ENCODE measurements at places on chromosomes 12 and 14.

DNA sequence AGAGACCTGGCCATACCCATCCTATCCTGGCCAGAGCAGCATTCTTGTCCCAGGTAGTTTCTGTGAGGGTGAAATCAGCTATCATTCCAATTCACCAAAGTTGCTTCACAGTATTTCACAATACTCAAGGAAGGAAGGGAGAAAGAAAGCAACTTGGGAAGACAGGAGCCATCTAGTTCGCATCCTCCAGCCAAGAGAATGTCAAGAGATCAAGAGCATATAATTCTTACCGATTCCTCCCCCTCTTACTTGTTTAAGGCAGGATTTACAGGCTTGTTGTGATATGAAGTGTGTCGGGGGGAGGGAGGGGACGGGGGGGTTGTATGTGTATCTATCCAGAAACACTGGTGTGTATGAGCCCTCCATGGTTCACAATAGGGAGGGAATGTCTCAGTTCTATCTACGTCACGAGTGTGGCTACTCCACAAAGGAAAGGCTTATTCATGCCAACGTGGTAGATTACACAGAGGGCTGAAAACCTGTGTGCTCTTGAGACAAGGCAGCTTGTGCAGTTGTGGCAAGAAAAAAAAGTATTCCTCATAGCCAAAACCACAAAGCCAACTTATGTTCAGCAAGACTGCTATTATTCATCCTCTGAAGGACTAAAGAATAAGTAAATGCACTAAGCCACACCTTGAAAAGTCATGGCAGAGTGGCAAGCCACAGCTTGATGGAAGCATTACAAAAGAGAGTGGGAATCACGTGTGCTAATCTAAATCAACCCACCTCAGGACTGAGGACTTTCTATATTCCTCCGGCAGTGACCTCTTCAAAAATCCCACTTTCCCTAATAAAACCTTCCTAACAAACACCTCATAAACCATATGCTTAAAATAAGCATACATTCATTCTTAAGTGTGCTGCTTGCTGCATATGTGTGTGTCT lies 35.0 kb downstream of the CORO1C start:
- no peak for DNase-seq

DNA sequence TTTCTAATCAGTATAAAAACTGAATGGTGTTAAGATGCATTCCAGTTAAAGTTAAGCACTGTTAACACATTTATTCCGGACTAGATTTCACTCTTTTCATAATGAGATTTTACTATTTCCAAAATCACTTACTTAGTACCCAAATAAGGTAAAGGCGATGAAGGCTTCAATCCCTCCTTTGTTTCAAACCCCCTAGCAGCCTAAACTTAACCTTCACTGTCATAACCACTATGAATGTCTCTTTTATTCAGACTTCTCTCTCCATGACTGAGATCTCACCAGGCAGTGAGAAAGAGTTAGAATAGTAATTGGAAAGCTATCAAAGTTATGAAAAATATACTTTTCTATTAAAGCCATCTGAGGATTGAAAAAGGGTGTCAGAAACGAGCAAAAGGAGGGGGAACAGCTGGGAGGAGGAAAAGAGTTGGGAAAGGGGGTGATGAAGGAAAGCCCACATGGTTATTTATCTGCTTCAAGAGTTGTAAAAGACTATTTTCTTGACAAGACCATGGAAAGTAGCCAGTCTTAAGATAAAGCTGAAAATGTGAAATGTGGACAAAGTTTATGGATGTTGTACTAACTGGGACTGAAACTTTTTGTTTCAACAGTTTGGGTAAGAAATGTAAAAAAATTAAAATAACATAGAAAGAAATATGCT lies 11.7 kb downstream of the EPS8 start:
- no peak for DNase-seq

- DNase-seq = no peak
Observed at GRCh38 chr14:30064454-30064853, 136.8 kb upstream of the PRKD1 start.

DNA sequence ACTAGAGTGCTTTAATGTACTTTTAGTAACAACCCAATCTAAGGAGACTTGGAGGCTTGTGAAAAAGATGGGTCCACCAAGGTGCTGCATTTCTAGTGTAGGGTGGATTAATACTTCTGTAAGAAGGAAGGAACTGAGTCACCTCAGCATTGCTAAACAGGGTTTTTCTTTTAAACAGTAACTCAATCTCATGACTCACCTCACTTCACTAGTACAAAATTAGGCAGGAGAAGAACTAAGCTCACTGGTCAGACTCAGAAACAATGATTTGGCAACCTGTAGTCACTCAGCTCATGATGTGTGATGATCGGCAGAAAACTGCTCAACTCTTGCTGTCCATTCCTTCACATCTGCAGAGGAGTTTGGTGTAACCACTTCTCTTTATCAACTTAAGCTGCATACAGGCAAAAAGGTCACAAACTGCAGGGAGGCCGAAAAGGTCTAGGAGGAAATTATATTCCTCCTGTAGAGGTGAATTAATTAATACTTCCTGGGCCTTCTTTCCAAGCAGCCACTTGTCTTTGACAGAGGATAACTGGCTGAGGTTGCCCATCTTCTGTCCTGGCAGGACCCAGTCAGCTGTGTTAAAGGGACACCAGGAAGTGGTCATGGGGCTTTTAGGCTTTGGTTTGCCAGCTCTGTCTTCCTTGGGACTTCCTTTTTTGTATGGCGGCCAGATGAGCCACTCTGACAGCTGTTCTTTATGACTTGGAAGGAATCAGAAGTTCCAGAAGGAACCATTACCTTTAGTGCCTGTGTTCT lies 466.9 kb downstream of the FUT8 start:
- no peak for DNase-seq

- DNase-seq = no peak
Observed at GRCh38 chr12:31016057-31016456, 57.6 kb upstream of the DDX11 start.

DNA sequence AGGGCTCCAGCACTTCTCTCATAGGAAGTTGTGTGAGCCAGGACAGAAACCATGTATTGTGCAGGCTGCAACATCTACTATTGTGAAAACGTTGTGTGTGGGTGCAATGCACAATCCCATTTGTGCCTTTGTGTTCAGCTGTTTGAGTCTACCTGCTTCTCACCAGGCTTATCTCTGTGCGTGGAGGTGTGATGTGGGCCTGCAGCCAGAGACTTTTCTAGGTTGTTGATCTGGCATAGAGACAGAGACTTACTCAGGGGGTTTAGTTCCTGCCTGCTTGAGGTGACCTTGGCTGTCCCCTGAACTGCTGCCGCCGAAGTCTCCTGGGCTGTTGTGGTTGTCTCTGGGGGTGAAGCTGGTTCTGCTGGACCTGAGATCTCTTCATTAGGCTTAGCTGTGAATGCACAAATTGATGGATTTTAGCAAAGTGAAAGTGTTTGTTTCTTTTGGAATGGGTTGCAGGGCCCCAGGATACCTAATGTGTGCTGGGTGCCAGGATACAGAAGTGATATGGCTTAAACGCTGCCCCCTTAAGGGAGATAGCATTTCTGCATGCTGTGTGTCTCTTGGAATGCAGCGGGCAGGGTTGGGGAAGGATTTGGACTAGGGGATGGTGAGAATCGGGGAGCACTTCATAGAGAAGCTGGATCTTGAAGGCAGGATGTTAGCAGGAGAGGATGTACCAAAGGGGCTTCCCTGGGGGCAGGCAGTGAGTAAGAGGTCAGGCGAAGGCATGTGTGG lies 2.5 kb downstream of the LACRT start:
- no peak for DNase-seq

GRCh38 chr12:101407049-101407435 lies 530 bp downstream of the ARL1 start:
- no peak for DNase-seq

GRCh38 chr14:65637780-65638179 lies 225.2 kb downstream of the FUT8 start:
- DNase-seq = no peak

DNA sequence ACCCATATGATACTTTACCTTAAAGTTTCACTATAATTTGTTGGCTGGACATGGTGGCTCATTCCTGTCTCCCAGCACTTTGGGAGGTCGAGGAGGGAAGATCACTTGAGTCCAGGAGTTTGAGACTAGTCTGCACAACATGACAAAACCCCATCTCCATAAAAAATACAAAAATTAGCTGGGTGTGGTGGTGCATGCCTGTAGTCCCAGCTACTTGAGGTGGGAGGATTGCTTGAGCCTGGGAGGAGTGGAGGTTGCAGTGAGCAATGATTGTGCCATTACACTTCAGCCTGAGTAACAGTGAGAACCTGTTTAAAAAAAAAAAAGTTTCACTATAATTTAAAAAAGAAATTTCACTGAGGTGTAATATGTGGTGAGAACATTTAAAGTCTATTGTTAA lies 21.2 kb downstream of the DERA start:
- no peak for DNase-seq

DNA sequence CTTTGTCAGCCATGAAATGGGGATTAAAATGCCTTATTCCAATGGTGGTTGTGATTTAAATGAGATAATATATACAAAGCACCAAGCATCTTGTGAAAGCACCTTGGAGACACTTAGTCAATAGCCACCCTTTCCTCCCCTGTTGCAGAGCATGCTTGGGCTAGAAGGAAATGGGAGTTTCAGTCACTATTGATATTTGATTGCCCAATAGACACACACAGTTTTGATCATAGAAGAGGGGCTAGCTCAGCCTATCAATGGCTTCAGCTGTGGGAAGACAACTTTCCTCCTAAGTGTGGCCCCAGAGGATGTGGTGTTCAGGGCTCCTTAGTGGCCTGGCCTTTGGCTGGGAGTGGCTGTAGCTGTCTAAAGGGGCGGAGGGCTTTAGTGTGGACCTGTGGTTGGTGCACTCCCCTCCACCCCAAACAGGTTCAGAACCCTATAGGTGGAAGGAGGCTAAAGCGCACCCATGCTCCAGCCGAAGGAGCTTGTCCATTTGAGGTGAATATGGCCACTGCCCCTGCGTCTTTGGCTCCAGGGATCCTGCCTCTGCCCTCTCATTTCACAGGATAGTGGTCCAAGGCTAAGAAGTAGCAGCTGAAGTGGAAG lies 132.3 kb downstream of the TMEM30B start:
- DNase-seq = no peak

- DNase-seq = no peak
Observed at GRCh38 chr14:69701857-69702256, 65.1 kb upstream of the SRSF5 start.
